IPS DF 6.9 (cell line): ENCODE measurements at places on chromosomes 12 and 14.

DNA sequence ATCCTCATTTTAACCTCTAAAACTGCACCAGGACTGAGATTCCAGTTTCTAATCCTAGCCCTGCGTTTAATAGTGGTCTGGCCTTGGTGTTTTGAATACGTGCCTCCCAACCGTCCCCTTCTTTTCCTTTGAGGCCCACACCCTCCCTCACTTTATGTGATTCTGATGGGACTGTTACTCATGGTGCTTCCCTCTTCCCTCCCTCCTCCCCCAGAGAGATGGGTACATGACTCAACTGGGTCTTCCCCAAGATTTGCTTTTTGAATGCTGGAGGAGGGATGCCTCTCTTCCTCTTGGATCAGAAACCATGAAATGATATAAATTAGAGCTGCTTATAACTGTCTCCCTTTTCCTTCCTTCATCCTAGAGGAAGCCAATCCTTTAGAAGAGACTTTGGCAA lies 8.2 kb upstream of the PPP2R5E start:
- no peak for DNase-seq

GRCh38 chr12:100058482-100059029 lies 73.8 kb upstream of the ANKS1B start:
- no peak for DNase-seq

DNA sequence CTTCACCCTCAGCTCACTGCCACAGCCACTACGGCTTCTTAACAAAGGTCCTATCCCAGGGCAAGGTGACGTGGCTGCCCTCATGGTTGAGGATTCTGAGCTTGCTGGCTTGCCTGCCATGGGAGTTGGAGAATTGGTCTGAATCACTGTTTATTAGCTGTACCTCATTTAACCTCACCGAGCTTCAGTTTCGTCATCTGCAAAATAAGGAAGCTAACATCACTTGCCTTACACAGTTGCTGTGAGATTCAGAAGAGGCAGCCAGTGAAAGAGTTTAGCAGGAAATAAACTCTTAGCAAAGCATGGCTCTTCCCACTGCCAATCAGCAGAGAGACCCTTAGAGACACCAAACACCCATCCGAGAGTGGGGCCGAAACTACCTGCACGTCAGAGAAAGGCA lies 90.1 kb upstream of the KCNA1 start:
- DNase-seq = no peak

DNA sequence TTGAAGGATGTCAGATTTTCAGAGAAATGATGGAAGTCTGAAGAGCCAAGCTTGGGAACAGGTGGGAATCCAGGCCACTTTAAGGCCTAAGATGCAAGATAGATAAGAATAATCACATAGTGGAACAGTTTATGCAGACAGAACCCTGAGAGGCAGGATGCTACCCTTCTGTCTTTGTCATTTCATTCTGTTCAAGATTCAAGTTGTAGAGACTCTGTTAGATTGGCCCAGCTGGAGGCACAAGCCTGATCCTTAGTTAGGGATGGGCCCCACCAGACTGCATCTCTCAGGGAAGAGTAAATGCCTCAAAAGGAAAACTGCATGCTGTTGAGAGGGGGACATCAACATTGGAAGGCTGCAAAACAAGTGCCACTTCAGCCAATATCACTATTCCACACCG lies 287.0 kb downstream of the PCNX1 start:
- DNase-seq = no peak

DNA sequence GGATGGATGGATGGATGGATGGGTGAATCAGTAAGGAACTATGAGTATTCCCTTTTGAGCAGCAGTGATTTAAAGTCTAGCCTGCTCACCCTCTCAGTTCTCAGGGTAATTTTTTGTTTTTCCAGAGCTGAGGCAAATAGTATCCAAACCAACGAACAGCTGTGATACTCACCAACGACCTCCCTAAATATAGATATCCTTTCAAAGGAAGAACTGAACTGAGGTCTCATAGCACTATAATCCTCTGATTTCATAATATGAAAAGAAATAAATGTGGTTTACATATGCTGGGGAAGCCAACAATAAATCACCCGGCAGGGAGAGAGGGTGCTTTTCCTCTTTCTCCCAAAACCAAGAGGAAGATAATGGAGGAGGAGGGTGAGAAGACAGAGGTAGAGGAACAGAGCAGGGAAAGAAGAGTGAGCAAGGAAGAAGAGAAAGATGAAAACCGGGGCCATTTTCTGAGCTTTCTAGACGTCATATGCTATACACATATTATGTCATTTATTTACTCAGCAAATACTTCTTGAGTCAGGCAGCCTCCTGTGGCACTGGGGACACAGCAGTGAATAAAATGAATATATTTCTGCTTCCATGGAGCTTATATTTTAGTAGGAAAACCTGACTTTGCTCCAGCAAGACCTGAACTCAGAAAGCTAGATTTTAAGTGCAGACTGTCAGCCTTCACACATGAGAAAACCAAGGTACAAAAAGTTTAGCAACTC lies 710.7 kb upstream of the TBX3 start:
- DNase-seq = no peak

GRCh38 chr14:104723651-104724406 lies at the start of gene ADSS1:
TSS of gene ADSS1 (plus strand) at chr14:104724229. CDS start at chr14:104724271, 42 bp downstream.
- DNase-seq = no peak

DNA sequence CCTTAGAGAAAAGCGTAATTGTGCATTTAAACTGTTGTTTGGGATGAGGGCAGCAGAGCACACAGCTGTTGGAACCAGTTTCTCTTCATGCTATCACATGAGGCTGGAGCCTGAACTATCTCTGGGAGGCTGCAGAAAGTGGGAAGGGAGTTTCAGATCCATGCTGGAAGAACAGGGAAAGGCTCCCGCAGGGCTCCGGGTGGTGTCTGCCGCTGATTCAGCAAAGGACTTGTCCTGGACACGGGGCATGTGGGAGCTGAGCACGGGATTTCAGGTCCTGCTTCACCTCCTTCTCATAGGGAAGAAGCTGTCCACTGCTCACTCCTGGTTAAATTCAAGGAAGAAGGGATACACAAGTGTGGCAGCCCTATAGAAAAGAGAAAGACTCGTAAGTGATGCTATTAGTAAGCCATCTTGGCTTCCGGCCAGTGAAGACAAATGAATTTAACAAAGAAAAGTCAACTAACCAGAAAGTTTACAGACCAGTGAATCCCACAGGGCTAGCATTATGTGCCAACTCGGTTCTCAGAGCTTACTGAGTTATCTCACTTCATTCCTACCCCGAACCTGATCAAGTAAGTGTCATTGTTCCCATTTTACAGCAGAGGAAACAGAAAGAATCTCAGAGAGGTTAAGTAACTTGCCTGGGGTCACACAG lies 6.7 kb upstream of the FZD10 start:
- no peak for DNase-seq

- no peak for DNase-seq
Observed at GRCh38 chr14:69153152-69153872, 393 bp upstream of the DCAF5 start.

GRCh38 chr12:3303410-3304136 lies 187.4 kb upstream of the PRMT8 start:
- peak; percentile 45 for DNase-seq

DNA sequence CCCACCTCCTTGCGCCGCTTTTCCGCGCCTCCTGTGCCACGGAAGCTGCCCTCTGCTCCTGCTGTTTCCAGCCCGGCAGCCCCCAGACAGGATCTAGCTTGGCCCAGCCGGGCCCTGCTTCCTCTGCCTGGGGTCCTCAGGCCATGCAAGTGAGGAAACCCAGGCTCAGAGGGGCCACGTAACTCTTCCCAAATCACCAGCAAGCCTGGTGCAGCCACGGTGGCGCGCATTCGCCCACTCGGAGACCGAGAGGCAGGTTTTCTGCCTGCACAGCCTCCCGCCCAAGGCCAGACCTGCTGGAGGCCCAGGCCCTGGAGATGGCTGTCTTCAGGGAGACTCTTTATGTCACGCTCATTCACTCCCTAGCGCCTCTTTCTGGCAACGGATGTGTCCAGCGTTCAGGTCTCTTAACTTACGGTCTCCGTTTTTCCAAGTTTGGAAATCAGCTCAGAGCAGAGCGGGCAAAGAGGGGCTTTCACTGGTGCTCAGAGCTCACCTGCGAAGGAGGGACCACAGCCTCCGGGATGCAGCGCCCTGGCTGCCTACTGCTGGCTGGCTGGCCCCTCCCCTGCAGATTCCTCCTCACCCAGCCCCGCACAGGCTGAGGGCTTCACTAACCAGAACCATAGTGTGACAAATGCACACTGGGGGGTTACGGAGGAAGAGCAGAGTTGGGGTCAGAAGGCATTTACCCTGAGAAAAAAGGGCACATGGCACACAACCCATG lies 20.6 kb upstream of the CEP170B start:
- no peak for DNase-seq

DNA sequence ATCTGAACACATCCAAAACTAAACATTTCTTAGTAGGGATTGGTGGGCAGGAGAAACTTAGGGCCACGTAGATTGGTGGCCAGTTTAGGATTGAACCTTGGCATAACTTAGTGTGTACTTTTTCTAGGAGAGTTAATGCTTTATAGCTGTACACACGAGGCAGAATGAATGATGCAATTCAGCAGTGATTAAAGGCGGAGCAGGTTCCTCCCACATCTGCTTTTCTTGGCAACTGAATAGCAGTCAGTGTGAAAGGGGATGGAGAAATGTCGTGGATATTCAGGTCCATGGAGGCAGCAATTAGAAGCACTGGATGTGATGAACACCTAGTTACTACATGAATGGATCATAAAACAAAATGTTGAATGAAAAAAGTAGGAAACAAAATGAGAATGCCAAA lies 493.8 kb downstream of the FUT8 start:
- DNase-seq = no peak

DNA sequence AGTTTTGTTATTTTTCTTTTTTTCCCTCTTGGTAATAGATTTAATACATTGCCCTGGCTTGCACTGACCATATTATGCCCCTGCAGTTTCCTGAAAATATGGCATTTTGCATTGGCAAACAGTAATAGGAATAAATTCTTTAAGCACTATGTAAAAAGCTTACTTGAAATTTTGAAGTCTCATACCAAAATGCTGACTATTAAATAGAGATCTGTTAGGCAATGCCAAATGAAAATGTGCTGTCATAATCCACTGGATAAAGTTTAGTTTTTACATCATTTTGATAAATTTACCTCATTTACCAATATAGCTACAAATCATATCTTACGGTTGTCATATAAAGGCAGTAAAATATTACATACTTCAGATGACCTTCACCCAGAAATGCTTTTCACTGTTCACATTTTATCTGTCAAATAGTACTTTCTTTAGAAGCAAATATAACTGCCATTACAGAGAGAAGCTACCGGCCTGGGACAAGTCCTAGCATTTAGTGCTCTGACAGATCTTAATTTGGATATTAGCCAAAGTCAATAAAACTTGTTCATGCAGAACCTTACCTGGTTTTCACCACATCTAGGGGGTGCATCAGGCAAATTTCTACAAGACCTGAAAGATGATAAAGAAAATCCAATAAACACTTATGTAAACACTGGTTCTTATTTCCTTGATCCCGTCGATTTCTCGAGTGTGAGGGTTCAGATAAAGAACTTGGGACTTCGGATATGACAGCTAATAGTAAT lies 212.9 kb downstream of the PAX9 start:
- DNase-seq = no peak

DNA sequence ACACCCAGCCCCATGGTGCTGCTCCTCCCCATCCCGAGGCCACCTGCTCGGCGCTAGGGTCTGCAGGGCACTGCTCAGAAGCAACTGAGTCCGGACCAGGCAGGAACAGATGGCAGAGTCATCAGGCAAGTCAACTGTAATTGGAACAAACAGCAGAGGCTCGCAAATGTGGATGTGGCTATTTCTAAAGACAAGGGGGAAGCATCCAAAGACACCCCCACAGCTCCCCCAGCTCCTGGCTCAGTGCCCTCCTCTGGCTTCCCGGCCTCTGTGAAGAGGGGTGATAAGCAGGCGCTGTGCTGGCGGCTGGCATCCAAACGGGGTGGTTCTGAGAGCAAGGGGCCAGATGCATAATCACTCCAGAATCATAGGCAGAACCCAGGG lies 125.6 kb downstream of the PIWIL1 start:
- DNase-seq = no peak

DNA sequence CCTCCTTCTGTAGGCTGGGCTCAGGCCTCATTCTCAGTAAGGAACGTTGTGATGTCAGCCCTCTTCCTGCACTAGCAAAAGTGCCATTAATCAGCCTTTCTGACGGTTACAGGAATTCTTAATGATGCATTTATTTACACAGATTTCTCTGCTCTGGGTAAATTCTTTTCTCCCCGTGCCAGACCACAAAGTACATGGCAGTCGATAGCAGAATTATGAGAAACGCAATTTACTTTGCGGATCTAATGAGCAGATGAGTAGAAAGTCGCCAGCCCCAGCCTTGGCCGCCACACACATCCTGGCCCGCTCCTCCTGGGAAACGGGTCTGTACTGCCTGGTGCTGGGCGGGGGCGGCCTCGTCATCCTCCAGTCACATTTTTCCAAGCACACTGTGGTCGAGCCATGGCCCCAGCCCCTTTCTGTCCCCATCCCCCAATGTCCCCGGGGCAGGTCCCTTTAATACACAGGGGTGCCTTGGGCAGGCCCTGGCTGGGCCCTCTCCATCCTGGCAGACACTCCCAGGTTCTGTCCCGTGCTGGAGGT lies 25.9 kb downstream of the NOC4L start:
- no peak for DNase-seq

GRCh38 chr14:59161561-59162175 lies 26.8 kb upstream of the DAAM1 start:
- DNase-seq = no peak

DNA sequence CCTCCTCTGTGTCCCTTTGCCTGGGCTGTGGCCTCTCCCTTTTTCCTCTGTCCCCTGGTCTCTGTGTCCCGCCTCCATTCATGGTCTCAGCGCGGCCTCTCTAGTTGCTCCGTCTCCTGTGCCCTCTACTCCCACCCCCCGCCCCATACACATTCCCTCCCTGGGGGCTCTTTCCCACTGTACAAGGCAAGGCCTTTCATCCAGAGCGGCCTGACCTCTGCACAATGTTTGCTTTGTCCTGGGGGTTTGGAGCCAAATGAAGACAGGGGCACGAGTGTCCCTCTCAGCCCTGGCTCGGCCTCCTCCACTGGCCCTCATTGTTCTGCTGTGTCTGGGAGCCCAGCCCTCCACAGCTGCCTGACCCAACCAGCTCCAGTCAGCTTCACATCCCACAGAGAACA lies 678.6 kb downstream of the BCL11B start:
- no peak for DNase-seq

DNA sequence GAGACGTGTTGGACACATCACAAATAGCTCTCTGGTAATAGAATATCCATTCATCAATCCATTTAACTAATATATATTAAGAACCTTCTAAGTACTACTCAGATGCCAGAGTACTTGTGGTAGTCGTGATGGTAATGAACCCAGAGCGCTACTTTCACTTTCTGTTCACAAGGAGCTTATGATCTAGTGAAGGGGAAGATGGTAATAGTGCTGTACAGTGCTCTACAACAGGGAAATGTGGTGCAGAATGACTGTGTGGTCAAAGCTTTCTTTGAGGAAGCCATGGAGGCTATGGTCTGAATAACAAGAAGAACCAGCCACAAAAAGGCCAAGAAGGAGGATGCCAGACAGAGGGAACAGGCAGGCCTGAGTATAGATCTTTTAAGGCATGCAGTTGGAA lies 212.0 kb downstream of the PTPRO start:
- no peak for DNase-seq

- DNase-seq = no peak
Observed at GRCh38 chr12:52242442-52243258, 9.6 kb downstream of the KRT7 start.
